Fibroblast of skin of scalp (primary cell): ENCODE measurements at places on chromosomes 13 and 19.
A peak's percentile ranks its signal among the peaks of the same experiment; 100 is the strongest.

DNA sequence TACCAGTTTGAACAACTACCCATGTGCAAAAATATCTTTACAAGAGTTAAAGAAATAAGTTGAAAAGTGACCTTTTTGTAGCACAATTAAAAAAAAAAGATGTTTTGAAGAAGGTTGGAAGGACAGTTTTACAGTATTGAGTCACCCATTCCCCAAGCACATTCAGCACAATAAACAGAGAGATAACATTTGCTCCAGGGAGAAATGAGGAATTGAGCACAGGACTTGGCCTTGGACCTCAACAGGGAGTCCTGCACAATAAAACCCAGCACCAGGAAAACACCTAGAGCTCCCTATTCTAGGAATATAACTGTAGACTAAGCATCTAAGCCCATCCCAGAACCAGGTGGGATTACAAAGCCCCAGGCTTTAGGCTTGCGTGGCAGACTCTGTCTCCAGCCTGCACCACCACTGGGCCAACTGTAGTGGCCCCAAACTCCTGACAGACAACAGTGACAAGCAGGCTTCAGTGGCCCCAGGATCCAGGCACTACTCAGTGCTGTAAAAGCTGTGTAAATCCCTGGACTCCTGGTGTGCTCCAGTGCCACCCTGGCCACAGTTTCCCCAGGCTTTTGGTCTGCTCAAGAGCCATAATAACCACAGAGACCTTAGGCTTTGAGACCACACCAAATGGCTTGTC is 857.2 kb downstream of the SLITRK1 start:
- DNase-seq = no peak

- DNase-seq = peak; percentile 27
Measured at GRCh38 chr19:1001538-1002166, 1.4 kb downstream of the GRIN3B start.

DNA sequence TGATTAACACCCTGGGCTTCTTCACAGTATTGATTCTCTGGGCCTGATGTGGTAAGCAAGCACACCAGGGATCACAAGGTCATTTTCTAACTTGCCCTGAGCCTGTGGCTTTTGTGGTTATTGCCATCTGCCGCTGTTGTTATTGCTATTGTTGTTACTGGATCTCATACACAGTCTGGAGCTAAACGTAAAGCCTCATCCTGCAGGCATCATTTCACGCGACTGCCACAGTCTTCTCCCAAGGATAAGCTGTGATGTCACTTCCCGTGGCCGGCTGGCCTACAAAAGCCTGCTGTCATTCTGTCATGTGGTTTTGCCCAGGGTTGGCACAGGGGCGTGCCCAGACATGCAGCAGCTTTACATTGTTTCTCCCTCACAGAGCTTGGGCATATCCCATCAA is 154.0 kb upstream of the GPR12 start:
- DNase-seq = no peak

DNA sequence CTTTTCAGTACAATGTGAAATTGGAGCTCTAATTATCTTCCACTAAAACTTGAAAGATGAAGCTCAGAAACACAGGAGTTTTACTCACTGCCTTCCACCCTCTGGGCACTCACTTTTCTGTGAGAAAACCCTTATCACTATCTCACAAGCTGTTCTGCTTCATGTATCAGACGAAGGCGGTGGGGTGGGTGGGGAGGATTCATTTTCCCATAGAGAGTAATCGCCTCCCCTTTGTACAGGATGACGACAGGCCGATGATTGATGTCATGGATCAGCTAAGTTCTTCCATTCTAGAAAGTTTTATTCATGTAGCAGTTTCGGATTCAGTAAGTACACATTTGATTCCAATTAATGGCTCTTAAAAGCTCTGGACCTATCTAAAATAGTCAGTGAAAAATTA is 139.9 kb downstream of the ZAR1L start:
- DNase-seq = no peak

GRCh38 chr19:35608251-35608650 is 4.3 kb upstream of the HAUS5 start:
- DNase-seq = no peak

- no peak for DNase-seq
Measured at GRCh38 chr13:71828564-71828963, 38.4 kb downstream of the DACH1 start.

DNA sequence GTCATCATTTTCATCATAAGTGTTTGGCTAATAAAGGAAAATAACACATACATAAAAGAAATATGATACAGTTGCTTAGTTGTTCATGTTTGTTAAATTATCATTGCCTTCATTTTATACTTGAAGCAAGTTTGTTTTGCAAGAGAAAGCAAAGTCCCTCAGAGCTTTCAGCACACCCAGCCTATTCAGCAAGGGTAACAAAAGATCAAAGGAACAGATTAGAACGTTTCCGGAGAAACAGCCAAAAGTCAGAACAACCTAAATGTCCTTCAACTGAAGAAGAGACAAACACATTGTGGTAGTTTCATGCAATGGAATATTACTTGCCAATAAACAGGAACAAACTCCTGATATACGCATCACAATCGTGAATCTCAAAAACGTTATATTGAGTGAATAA is 380.7 kb downstream of the MZT1 start:
- DNase-seq = no peak

GRCh38 chr19:32241306-32241705 is 104.1 kb upstream of the ZNF507 start:
- DNase-seq = no peak

GRCh38 chr13:42284068-42284467 is 12.1 kb downstream of the AKAP11 start:
- DNase-seq = no peak

- DNase-seq = peak; percentile 47
Measured at GRCh38 chr19:38022791-38023670, 116.0 kb downstream of the SIPA1L3 start.
